ENCODE measurements at places on chromosomes 1 and 21.

- no peak for DNase-seq
Measured at GRCh38 chr1:214377886-214378285, 96.9 kb downstream of the SMYD2 start.

GRCh38 chr1:9629445-9630201, 21.9 kb upstream of the PIK3CD start:
- peak; percentile 52 for DNase-seq

- no peak for DNase-seq
Measured at GRCh38 chr1:201344206-201345080, 33.0 kb downstream of the TNNT2 start.

DNA sequence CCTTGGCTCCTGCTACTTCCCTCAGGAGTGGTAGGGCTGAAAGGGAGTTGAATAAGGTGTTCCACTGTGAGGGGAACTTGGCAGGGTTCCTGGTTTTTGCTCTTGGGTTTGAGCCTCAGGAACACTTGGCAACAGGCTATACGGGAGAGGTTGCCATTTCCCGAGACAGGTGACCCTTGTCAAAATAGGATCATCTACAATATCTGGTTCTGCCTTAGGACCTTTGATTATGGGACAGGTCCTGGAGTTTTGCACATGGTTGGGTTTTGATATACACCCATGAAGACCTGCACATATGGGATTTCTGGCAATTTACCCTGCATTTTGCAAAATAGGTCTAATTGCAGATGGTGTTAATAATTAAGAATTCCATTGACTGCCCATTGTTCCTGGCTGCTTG, 31.1 kb downstream of the YY1AP1 start:
- DNase-seq = no peak

Data from stimulated activated CD8-positive, alpha-beta memory T cell treated with anti-CD3 and anti-CD28 coated beads, Interleukin-15, amount 100 ng/mL, for 4 hours (primary cell).